ENCODE measurements at places on chromosomes 12 and 14.

DNA sequence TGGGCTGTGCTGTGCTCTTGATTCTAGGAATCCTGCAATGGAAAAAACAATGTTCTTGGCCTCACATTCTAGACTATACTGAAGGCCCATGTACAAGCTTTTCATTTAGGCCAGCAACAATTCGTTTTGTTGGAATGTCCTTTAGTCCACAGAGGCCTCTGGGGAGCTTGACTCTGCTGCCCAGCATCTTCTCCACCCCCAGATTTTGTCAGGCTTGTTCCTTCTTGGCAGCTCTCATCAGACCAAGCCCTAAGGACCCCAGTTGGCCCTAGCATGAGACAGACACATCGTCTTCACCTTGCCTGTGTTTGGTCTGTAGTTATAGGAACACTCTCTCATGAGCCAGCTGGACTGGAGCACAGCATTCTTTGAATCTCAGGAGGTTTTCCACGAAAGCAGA lies 300.1 kb downstream of the VRK1 start:
- H3K4me3 ChIP-seq, result no peak overlapping the region
- H3K4me1 ChIP-seq, result no peaks in the 10 kb centered on the region
- no peaks in the 10 kb centered on the region for H3K36me3 ChIP-seq
- H3K27ac ChIP-seq, result no peak overlapping the region
- no peaks in the 10 kb centered on the region for H3K27me3 ChIP-seq

GRCh38 chr12:115294453-115295133 lies 610.6 kb upstream of the TBX3 start:
- no peaks in the 10 kb centered on the region for H3K4me1 ChIP-seq
- no peak overlapping the region for H3K4me3 ChIP-seq
- H3K27me3 ChIP-seq, result no peaks in the 10 kb centered on the region
- no peak for DNase-seq
- no peak overlapping the region for H3K27ac ChIP-seq
- no peaks in the 10 kb centered on the region for H3K36me3 ChIP-seq

DNA sequence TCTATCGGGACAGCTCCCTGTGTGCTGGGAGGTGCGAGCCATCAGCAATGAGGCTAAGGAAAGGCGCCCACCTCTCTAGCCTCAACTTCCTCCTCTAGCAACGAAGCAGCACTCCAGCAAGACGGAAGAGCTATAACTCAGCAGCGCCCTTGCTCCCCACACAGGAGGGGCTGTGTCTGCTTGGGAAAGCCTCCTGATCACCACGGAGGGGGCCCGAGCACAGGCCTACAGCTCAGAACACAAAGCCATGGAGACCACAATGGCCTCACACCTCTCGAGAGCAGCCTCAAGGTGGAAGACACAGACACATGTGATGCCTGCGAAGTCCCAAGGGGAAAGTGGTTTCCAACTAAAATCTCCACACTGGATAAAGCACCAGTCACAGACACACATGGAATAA lies 60.4 kb downstream of the CDC42BPB start:
- DNase-seq, result no peak
- H3K4me1 ChIP-seq, result no peaks in the 10 kb centered on the region
- no peaks in the 10 kb centered on the region for H3K27me3 ChIP-seq
- H3K36me3 ChIP-seq, result peaks cover 90% of the 10 kb centered on the region
- H3K4me3 ChIP-seq, result no peak overlapping the region
- no peak overlapping the region for H3K27ac ChIP-seq

DNA sequence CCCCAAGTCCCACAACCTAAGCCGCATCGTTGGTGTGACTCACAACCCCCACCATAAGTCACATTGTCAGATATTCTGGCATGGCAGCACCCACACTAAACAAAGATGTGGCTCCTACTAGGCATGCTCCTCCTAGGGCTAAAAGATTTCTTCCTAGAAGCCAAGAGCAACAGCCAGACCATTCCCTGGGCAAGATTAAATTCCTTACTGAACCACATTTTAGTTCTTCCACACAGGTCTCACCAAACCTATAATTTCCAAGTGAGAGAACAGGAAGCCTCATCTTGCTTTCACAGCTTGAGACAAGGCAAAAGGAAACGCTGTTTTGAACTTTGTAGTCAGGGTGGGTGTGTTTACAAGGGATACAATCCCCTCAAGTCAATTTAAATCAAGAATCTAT lies 632.8 kb downstream of the DIO2 start:
- DNase-seq, result no peak
- H3K27ac ChIP-seq, result no peak overlapping the region
- H3K27me3 ChIP-seq, result no peaks in the 10 kb centered on the region
- H3K4me1 ChIP-seq, result no peaks in the 10 kb centered on the region

DNA sequence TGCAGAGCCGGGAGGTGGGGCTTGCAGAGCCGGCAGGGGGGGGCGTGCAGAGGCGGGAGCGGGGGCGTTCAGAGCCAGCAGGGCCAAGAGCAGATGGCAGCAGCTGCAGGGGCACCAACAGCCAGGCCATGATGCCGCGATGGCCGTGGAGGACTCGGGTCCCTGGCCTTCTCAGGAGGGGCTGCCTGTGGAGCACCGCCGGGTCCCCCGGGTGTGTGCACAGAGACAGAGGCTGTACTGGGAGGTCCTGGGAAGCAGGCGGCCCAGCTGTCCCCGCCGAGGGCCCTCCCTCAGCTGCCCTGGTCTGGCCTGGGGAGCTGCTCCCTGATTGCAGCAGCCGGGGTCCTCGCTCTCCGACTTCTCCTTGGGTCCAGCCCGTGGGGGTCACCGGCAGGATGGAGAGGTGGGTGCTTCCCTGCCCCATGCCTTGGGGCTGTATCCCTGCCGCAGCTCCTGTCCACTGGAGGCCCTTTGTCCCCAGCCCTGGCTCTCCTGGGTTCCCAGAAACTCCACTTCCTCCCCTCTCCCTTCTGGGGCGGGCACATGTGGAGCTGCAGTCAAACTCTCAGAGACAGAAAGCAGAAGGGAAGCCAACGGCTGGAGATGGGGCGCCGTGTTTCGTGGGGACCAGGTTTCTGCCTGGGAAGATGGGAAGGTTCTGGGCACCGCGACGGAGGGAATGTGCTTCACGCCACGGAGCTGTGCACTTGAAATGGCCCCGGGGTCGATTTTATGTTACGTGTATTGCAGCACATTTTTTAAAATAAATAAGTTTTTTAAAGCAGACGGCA lies 75.8 kb upstream of the GALNT9 start:
- no peak for DNase-seq
- H3K27me3 ChIP-seq, result no peaks in the 10 kb centered on the region
- no peaks in the 10 kb centered on the region for H3K36me3 ChIP-seq
- no peaks in the 10 kb centered on the region for H3K4me1 ChIP-seq
- no peak overlapping the region for H3K4me3 ChIP-seq

- DNase-seq, result no peak
- H3K36me3 ChIP-seq, result peaks cover under 1% of the 10 kb centered on the region
- peaks cover 26% of the 10 kb centered on the region for H3K4me1 ChIP-seq
- H3K4me3 ChIP-seq, result no peak overlapping the region
These were observed 137.8 kb downstream of the TTC7B start for GRCh38 chr14:90678420-90678819.

DNA sequence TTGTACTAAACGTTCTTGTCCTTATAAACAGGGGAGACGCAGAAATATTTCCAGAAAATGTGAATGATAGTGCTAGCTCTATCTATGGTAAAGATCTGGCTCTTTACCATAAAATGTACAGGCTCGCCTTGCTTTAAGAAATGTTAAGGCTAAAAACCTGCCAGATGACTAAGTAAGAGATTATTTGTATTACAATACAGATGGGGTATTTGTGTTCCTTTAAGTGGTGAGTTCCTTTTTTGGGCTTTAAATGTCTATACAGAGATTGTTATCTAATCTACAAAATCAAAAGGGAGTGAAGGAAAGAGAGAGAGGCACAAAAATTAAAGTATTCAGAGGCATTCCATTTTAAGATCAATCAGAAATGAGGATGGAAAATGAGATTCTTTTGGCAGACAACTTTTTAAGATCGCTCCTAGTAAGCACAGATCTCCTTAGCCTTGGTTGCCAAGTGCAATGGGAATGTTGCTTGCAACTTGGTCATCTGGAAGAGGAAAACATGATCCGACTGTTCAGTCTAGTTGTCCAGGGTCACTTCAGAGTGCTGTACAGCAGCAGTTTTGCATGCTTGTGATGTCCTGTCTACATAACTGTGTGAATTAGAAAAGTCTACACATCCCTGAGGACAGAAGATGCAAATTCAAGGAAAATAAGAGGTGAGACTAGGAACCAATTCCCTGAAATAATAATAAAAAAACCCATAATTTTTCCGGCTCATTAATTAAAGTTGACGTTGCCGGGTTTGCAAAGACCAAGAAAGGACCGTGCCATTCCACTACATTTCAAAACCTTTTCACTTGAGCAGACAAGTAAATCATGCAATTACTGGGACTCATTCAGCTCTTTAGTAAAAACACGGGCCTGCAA lies 380.8 kb downstream of the EGLN3 start:
- no peak overlapping the region for H3K27ac ChIP-seq
- H3K4me1 ChIP-seq, result no peaks in the 10 kb centered on the region
- H3K4me3 ChIP-seq, result no peak overlapping the region
- H3K36me3 ChIP-seq, result no peaks in the 10 kb centered on the region
- no peaks in the 10 kb centered on the region for H3K27me3 ChIP-seq

DNA sequence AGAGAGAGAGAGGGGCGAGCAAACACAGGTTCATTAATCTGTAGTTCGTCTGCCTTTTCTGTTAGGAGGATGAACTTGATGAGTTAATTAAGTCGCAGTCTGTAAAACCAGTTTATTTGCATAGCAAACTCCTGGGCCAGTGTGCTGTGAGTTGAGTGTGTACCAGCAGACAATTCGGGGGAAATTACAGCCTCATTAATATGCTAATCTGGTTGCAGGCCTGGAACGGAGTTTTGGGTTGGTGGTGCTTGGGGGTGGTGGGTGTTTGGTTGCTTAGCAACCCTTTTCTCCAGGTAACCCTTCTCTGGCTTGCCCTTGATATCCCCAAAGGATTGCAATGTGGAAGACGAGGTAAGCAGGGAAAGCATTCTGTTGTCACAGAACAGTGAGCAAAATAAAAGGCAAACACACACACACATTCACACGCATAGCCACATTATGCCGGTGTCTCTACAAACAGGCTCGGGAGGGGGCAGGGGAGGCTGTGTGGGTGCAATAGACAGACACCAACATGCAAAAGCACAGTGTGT lies 29.2 kb upstream of the LHX5 start:
- DNase-seq, result no peak
- no peak overlapping the region for H3K4me3 ChIP-seq
